NCI-H1694 (cell line): ENCODE measurements at places on chromosomes 5 and 9.

DNA sequence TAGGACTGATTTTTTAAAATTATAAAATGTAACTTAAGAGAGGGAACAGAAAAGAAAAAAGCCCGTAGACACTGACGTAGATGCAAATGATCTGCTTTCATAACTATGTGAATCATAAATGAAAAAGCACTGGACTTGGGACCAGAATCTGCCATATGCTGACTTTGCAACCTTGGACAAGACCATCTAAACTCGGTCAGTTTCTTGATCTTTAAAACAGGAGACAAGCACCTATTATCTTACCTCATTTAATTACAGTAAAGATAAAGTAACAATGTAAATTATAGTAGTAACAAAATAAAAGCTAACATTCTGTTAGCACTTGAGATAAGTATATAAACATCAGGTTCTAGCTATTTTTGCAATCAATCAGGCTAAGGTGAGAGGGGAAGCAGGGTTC is 20.0 kb downstream of the FBXW2 start:
- no peak for DNase-seq

DNA sequence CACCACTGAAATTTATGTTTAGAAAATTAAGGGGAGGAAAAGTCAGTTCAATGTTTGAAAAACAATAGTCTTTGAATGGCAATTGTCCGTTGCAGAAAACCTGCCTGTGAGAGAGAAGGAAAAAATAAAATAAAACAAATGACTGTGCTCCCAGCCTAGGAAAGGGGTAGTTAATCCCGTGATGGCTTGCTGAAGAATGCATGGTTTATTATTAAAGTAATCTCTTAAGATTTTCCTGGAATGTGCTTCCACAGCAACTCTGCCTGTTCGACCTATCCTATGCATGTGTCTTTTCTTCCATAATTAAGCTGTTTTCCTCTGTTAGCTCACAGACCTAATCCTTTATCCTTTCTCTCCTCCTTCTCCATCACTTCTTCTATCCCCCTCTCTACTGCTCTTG is 2.4 kb upstream of the DAB2 start:
- no peak for DNase-seq

DNA sequence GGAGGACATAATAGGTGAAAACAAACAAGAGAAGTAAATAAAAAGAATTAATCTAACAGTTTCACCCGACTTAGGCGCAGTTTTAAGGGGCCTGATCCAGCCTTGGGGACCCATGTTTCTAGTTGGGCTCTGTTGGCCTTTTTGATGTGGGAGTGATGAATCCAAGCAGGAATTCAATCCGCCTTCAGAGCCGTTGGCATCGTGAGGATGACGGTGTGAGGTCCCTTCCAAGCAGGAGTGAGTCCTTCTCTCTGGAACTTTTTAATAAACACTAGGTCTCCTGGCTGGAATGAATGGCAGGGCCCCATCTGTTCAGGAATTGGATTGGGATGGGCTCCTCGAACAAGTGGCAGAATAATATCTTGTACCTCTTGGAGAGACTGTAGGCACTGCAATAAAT is 22.3 kb upstream of the RHOBTB3 start:
- DNase-seq = no peak

- no peak for DNase-seq
Measured at GRCh38 chr5:66143473-66144073, 527 bp upstream of the SREK1 start.

DNA sequence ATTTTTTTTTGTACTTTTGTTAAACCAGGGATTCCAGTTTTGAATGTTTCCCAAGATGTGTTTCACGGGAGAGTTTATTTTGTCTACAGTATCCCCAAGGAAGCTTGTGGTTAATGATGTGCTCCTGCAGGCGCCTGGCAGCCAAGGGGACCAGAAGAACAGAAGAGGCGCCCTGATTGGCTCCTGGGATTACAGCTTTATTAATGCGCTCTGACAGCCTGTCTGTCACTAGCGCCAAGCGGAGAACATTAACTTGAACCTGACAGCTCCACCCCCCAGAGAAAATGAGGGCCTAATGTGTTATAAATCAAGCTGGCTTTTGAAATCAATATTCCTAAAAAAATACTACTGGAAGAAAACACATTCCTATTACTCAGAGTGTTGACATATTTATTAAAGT is 5.0 kb upstream of the FBXL7 start:
- no peak for DNase-seq

GRCh38 chr5:163757344-163757743 is 251.9 kb downstream of the MAT2B start:
- DNase-seq = no peak

- no peak for DNase-seq
Measured at GRCh38 chr5:59600998-59601397, 292.5 kb downstream of the PDE4D start.

DNA sequence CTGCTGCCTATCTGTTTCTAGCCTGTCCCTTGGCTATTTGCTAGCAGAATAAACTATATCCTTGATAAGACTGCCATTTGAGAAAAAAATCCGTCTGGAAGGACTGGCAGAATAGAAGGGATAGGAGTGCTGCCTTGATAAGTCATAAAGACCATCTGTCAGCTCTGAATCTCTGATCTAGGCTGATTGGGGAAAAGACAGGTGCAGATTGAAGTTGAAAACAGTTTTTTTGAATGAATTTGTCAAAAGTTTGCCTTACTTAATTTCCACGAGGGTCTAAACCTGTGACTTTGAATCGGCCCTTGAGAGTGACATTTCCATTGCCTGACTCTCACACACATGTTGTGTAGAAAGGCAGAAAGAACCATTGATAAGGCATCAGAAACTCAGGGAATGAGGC is 218.6 kb downstream of the MAN2A1 start:
- no peak for DNase-seq

- DNase-seq = peak; percentile 43
Measured at GRCh38 chr5:54944364-54944763, 41.0 kb downstream of the ESM1 start.

GRCh38 chr5:125725691-125726090 is 697.5 kb upstream of the GRAMD2B start:
- DNase-seq = no peak

- no peak for DNase-seq
Measured at GRCh38 chr9:1005043-1005667, 28.7 kb downstream of the DMRT3 start.

DNA sequence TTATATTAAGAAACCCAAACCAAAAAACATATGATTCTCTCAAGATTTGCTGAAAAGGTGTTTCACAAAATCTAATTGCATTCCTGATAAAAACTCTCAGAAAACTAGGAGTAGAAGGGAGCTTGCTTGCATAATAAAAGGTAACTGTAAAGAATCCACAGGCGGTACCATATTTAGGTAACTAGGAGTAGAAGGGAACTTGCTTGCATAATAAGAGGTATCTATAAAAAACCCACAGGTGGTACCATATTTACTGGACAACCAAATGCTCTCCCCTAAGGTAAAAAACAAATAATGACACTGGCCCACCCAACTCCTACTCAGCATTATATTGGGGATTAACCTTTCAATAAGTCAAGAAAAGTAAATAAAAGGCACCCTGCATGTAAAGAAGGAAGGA is 57.5 kb upstream of the FCN1 start:
- DNase-seq = no peak

DNA sequence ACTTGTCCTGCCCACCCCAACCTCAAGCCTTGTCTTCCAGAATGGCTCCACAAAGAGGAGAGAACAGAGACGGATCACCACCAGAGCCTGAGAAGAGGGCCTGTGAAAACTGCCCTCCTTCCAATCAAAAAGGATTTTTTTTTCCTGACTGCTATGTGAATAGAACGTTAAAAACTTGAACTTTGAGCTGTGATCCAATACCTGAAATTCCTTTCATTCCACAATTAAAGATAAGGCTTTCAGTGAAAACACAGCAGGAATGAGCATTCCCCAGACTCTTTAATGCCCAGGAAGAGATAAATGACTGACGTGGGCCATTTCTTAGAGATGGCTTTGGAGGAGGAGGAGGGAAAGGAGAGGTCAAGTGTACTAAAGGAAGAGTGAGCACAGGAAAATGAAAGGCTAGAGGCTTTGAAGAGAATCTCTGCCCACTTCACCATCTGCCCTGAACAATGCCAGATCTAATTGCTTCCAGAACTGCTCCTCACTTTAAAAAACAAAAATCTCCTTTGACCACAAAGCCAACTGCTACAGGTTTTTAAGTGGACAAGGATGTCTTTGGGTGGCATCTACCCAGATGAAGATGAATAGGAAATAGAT is 177.9 kb upstream of the MAP3K1 start:
- DNase-seq = no peak

DNA sequence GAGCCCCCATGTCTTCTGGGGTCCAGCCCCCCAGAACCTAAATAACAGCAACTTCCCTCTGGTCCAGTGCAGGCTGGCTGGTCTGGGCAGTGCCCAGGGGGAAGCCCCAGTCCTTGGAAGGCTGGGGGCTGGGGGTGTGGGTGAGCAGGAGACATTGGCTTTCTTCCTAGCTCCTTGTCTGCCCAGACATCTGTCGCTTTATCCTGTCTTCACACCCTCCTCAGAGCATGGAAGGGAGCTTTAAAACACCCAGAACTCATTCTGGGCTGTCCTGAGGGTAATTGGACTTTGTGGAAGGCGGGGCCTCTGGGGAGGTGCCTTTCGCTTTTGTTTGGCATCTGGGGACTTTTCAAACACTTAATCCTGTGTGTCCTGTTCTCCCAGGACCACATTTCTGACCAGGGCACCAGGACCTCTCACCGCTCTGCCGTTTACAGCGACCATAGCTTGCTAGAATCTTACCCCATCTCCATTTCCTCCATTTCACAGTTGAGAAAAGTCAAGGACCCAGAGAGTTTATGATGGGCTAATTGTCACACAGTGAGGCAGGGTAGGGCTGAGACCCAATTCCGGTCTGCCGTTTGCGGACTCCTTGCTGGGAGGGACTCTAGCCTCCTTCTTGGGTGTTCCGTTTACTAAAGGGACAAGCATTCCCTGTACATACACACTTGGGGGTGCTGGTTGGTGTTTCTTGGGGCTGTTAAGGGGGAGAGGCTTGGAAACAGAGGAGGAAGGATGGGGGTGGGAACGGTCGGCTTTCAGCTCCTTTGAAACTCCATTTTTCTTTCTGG is 1.1 kb downstream of the GSN start:
- DNase-seq = no peak

GRCh38 chr5:164235300-164235891 is 730.0 kb downstream of the MAT2B start:
- DNase-seq = no peak

- no peak for DNase-seq
Measured at GRCh38 chr9:20427359-20427758, 194.9 kb downstream of the MLLT3 start.

DNA sequence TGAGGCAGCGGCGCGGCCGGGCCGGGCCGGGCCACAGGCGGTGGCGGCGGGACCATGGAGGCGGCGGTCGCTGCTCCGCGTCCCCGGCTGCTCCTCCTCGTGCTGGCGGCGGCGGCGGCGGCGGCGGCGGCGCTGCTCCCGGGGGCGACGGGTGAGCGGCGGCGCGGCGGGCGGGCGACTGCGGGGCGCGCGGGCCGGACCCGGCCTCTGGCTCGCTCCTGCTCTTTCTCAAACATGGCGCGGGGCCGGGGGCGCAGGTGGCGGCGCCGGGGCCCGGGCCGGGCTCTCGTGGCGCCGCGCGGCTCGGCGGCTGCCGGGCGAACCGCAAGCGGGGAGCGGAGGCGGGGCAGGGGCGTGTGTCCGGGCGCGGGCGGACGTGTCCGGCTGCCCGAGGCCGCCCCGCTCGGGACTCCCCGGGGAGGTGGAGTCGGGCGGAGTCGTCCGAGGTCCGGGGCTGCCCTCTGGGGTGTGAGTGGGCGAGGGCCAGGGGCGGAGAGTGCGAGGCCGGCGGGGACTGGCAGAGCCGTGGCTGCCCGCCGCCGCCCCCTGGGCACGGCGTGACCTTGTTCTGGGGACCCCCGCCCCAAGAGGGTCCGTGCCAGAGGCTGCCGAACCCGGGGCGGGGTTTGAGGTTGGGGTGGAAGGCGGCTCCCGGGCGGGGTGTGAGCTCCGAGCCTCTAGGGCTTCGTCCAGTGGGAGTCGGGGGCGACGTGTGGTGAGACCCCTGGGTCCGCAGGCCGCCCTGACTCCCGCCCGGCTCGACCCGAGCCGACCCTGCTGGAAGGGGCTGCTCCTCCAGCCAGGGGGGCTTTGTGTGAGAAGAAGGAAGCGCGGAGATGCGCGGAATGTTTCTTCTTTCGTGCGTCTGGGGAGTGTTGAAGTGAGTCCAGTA is 485 bp downstream of the TGFBR1 start:
- DNase-seq = no peak

GRCh38 chr5:143274952-143275351 is 128.5 kb downstream of the NR3C1 start:
- DNase-seq = no peak

DNA sequence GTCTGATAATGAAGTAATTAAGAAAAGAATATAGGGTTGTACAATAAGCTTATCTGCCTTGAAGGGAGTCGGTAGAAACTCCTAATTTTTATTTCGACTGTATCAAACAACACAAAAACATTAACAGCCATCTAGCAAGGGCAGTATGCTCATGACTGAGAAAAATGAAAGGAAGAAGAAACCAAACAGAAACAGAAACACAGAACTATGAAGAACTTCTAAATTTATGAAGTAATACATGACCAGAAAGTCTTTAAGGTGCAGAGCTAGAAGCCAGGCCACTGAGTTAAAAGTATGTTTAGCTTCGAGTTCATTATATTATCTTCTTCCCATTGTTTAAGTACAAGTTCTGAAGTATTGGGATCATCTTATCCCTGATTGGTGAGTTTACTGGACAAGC is 367.3 kb upstream of the C9orf72 start:
- DNase-seq = no peak

- peak; percentile 5 for DNase-seq
Measured at GRCh38 chr5:85049020-85049419, 664.3 kb upstream of the EDIL3 start.

GRCh38 chr5:129572060-129572459 is 112.0 kb downstream of the ADAMTS19 start:
- no peak for DNase-seq

- no peak for DNase-seq
Measured at GRCh38 chr5:151357792-151358191, 10.4 kb upstream of the SLC36A2 start.

- no peak for DNase-seq
Measured at GRCh38 chr5:68139611-68140441, 75.7 kb upstream of the PIK3R1 start.

DNA sequence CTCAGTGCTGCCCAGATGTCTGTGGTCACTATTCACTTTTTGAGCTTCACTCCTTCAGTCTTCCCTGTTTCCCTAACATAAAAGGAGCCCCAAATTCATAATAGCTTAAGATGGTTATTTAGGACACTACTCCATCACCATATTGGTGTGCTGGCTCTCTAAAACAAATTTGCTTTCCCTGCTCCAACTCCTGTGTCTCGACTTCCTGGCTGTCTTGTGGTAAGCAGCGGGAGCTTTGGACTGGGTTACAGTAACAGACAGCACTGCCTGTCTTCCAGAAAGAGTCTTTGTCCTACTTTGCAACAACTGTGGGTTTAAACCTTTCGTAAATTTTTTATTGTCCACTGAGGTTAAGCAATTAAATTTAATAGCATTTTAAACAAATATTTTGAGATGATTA is 389.4 kb downstream of the CDH9 start:
- DNase-seq = no peak

DNA sequence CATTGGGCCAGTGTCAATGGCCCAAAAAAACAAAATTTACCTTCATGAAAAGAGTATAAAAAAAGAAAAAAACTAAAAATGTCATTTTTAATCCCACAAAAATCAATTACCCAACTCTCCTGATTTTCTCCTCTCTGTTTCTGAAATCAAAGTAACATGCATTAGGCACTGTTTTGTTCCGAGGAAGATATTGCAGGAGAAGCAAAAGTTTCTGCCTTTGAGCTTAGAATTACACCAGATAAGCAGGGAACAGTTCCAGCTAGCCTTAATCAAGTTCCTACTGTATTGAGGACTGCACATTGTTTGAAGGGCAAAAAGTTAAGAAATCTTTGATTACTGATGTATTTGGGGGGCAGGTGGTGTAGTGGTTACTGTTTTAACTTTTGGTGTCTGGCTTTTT is 1.1 kb upstream of the PRKAA1 start:
- DNase-seq = no peak
